Activated T-cell treated with anti-CD3 and anti-CD28 coated beads for 4 hours (primary cell): ENCODE measurements at places on chromosomes 11 and 22.

DNA sequence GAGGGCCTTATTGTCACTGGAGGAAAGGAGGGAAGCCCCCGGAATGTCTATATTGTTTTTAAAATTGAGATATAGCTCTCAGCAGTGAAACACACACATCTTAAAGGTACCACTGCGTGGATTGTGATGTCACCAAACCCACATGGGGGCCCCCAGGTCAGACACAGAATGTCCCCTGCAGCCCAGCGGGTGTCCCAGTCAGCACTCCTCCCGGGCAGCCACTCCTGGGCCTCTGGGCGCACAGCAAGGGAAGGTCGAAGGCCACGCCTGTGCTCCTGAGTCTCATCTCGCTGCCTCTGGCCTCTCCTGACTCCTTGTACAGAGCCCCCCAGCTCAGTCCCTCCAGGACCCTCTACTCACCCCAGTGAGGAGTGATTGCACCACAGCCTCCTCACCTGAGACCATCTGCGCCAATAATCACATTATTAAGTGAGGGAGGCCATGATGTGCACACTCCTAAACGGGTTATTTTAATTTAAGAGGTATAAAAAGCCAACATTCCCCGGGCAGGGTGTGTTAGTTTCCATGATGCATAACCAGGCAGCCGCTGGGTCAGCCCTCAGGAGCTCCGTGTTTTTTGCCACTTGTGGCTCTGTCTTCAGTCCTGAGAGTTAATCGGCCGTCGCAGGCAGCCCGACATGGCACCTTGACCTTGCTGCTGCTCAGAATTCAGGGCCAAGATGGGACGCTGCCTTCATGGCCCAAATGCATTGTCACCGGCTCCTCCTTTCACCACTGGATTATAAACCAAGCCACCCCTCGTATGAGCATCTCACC lies 1089.3 kb downstream of the BRD1 start:
- no peak for DNase-seq

DNA sequence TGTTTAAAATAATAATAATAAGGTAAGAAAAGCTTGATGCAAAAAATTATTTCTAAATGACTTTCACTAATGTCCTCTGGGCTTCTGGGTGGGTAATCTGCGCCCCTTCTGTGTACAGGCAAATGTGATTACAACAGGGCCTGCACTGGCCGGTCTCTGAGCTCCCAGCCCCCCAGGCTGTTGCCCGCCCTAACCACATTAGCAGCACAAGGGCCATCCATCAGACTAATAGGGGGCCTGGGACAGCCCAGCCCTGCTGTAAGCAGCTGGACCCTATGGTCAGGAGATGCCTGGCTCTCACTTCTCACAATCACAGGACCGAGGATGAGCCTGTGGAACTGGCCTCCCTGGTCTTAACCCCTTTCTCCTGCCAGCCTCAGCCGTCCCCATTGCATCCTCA lies 388.4 kb downstream of the BUD13 start:
- DNase-seq: no peak

- DNase-seq: no peak
Observed at GRCh38 chr22:22547692-22548300, 11.3 kb downstream of the PRAME start.

DNA sequence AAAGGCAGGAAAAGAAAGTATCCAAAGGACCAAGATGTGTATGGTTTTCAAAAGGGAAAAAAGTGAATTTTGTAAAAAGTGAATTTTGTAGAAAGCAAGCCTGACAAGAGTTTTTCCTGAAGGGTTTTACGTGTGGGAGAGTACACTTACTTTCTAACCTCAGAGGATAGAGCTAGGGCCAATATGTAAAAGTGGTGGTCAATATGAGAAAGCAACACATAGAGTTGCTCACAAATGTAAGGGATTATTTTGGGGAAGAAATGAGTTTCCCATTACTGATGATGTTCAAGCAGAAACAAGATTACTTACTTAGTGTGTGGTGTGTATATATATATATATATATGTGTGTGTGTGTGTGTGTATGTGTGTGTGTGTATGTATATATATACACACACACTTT lies 162.5 kb downstream of the SWAP70 start:
- no peak for DNase-seq

DNA sequence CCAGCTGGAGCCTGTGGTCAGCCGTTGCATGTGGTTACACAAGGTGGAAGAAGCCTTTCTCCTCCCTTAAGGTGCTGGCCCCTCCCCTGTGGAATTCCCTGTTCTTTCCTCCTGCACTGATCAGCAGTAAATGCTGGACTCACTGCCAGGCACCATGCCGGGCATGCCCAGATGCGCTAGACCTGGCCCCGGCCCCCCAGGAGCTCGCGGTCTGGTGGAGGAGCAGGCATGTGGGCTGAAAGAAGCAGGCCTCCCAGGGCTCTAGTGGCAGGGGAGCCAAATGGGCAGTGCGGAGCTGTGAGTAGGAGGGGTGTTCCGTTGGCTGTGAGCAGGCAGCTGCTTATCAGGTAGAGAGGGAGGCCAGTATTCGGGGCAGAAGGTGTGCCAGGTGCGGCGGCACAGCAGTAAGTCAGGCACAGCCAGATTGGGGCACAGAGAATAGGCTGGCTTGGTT lies 10.2 kb downstream of the DGKZ start:
- DNase-seq: no peak

- no peak for DNase-seq
Observed at GRCh38 chr11:12157241-12157661, 46.9 kb downstream of the MICAL2 start.

- no peak for DNase-seq
Observed at GRCh38 chr22:45475851-45476514, 26.7 kb upstream of the FBLN1 start.

- DNase-seq: no peak
Observed at GRCh38 chr11:73229321-73229895, 11.3 kb downstream of the P2RY2 start.

- no peak for DNase-seq
Observed at GRCh38 chr11:102117472-102118113, 7.3 kb downstream of the YAP1 start.

GRCh38 chr11:1478544-1478943 lies 8.0 kb downstream of the MOB2 start:
- DNase-seq: no peak

DNA sequence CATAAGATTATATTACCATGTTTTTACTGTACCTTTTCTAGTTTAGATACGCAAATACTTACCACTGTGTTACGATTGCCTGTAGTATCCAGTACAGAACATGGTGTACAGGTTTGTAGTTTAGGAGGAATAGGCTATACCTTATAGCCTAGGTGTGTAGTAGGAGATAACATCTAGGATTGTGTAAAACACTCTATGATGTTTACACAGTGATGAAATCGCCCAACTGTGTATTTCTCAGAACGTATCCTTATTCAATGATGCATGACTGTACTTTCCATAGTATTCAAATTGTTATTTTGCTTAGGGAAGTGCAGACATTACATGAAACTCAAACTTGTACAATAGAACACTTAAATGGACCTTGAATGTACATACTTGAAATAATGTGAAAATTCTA lies 188.1 kb upstream of the PDGFD start:
- DNase-seq: no peak

DNA sequence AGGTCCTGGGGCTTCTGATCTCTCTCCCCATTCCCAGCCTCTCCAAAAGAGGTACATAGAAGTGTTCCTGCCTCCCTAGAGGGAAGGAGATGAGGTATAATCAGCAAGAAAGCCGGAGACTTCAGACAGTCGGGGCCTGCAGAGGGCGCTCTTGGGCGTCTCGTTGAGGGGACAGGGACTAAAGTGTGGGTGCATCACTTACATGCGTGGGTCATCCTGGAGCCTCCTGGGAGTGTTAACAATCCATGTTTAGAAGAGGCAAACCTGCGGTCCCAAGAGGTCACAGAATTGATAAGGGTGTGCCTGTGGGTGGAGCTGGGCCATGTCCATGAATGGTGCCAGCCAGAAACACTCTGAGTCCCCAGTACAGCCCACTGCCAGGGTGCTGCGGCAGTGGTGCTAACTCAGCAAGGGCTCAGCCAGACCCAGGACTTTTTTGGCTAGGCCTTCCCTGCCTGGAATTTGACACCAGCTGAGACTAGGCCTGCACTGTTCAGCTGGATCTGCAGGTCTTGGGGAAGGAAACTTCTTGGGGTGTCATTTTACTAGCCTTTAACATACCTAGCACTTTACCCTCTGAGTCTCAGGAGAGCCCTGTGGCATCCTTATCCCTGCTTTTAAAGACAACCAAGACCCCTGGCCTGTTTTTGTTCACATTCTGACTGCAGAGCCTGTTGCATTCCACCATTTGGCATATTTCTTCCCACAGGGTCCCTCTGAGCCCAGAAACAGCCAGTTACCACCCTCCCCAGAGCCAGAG lies 5.5 kb downstream of the YDJC start:
- DNase-seq: no peak

DNA sequence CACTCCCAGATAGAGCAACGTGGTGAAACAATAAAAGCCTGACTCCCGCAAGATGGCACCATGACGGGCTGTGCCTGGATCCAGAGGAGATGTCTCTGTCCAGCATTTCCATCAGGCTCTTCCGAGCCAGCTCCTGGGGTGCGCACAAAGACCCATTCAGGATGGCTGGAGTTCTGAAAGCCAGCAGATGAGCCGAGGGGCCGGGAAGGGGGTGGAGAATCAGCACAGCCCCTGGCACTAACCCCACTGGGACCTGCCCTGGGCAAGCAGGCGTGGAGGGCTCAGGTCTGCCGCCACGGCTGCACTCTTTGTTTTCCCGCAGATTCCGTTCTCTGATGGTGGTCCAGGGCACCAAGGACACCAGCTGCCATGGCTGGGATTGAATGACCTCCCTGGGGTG lies 97.2 kb upstream of the BLID start:
- no peak for DNase-seq

DNA sequence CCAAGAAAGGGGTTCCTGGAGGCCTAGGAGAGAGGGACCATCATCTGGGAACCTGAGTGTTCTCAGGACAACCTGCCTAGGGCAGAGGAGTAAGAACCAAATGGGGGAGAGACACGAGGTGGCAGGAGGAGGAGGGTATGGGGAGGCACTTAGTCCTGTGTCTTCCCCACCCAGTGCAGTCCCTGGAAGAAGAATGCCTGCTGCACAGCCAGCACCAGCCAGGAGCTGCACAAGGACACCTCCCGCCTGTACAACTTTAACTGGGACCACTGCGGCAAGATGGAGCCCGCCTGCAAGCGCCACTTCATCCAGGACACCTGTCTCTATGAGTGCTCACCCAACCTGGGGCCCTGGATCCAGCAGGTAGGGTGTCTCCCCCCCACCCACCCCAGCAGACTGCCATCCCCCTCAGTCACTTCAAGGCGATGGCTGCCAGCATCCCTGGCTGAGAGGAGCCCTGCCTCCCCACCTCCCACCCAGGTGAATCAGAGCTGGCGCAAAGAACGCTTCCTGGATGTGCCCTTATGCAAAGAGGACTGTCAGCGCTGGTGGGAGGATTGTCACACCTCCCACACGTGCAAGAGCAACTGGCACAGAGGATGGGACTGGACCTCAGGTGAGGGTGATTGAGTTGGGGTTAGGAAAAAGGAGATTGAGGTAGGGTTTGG lies 3.7 kb upstream of the INPPL1 start:
- no peak for DNase-seq

DNA sequence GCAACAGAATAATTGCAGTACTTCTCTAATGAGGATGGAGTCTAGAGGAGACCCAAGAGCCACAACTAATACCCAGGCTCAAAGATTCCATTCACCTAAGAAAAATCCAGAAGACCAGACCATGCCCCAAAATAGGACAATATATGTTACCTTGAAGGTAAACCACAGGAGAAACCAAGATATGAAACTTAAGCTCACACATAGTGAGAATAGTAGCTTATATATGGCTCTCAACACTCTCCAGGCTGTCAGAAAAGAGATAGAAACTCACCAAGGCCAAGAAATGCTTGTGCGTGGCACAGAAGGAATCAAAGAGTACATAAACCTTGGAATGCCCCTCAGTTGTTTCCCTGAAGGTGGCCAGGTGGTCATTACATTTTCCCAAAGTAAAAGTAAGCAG lies 9.1 kb downstream of the FAM111A start:
- no peak for DNase-seq

- no peak for DNase-seq
Observed at GRCh38 chr11:61507012-61507768, 1.4 kb upstream of the LRRC10B start.

DNA sequence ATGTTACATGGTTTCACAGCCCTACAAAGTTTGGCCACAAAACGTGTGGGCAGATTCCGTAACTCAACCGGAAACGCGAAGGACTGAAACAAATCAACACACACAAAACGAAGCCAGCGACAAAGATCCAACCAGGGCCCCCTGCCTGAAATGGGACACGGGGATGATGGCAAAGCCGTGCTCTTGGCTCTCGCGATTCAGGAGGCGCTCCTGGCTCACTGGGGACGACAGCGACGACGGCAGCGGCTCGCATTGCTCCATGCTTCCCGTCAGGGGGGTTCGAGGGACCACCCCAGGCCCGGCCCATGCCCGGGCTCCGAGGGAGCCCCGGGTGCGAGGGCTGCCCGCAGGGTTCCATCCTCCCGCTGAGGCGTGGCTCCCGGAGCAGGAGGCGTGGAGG lies 4786.8 kb upstream of the OR11H1 start:
- no peak for DNase-seq

- no peak for DNase-seq
Observed at GRCh38 chr11:32309530-32310213, 125.7 kb downstream of the WT1 start.

- DNase-seq: no peak
Observed at GRCh38 chr11:128929468-128929867, 13.2 kb downstream of the TP53AIP1 start.

- no peak for DNase-seq
Observed at GRCh38 chr11:10019906-10020682, 273.9 kb downstream of the SBF2 start.

- DNase-seq: no peak
Observed at GRCh38 chr22:32870474-32870873, 69.0 kb downstream of the TIMP3 start.

DNA sequence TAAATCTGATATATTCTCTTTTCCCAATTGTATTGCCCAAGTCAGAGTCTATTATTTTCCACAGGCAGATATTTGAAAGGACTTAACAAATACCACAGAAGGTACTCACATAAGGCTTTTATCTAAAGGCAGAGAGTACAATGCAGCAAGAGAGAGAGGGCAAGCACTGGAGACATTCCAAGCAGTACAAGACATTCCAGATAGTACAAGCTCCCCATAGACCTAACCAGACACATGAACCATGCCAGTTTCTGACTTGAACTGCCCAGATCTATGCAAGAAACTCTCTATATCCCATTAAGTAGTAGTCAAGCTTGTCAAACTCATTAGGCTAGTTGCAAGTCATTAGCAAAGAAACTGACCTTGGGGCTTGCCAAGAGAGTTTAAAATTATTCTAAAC lies 11.2 kb upstream of the MS4A6E start:
- DNase-seq: no peak

DNA sequence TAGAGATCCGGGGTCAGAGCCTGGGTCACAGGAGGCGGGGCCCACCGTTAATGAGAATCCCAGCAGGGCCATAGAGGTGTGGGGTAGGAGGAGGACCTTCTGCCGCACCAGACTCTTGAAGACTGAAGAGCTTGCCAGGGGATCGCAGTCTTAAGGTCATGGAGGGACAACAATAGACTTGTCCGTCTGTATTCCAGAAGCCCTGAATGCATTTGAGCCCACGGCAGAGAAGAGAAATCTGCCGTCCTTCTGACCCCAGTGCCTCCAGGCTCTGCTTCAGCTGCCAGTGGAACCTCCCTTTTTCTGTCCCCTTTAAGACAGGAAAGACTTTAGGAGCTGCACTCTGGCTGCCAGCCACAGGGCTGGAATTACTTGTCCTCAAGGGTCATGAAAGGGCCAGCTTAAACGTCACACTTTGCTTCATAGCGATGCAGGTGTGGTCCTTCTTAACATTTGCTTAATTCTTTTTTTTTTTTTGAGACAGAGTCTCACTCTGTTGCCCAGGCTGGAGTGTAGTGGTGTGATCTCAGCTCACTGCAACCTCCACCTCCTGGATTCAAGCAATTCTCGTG lies 15.5 kb upstream of the ST3GAL4 start:
- no peak for DNase-seq
